ENCODE measurements at places on chromosomes 6 and 20.

DNA sequence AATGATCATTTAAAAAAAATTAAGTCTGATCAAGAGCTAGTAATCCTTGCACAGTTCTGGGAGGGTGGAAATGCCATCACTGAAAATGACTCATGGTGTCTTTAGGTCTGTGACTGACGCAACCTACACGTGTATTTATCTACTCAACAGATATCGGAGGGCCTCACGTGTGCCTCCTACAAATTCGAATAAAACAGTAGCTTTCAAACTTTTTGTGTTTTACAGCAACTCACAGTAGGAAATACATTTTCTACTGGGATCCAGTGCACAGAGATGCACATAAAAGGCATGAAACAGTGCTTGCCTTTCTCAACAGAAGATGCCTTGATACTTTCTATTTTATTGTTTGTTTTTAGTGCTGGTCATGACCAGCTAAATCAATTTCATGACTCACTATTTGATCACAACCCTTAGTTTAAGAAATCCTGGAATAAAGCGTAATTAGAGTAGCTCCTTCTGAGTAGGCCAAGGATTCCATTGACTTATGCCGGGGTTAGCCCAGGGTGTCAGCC, 210.0 kb upstream of the SNX9 start:
- no peak for DNase-seq

- no peak for DNase-seq
Measured at GRCh38 chr6:40436685-40437604, 150.2 kb downstream of the LRFN2 start.

GRCh38 chr6:107740496-107741190, 83.5 kb downstream of the SCML4 start:
- DNase-seq = no peak

- DNase-seq = no peak
Measured at GRCh38 chr20:33450867-33451266, 7.3 kb upstream of the SNTA1 start.

- DNase-seq = no peak
Measured at GRCh38 chr6:18016698-18017097, 29.3 kb upstream of the KIF13A start.

- no peak for DNase-seq
Measured at GRCh38 chr20:33490934-33491656, 1.2 kb downstream of the CBFA2T2 start.

- peak; percentile 88 for DNase-seq
Measured at GRCh38 chr6:161228921-161229591, 44.8 kb downstream of the AGPAT4 start.

GRCh38 chr6:72691249-72691648, 69.4 kb downstream of the KCNQ5 start:
- DNase-seq = peak; percentile 57

DNA sequence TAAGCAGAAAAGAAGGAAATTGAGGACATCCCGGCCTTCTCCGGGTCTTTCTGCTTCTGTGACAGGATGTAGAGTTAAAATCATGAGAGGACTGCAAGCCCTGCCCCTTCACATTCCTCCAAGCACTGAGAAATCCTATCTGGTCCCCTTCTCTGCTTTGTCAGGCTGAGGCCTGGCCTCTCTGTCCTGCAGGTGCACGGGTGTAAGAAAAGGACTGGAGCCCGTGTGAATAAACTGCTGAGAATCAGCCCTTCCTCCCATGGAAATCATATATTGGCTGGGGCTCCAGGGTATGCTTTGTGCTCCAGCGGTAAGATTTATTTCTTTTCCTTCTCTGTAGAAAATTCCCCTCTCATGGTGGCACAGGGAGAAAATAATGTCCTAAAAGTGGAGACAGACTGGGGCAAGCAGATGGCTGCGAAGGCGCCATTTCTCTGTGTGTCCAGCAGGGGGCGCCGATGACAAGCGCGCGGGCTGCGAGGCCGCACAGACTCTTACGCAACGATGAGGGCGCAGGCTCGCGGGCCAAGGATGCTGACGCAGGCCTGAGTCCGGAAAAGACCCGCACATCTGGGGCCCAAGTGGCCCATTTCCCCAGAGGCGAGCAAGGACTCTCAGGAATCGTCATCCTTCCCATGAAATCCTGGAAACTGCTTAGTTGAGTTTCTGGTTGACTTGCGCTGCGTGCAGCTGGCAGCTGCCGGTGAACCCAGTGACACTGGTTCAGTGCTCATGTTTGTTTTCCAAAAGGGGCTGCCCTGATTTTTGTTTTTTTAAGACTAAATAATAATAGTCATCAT, 258.6 kb downstream of the ADGB start:
- DNase-seq = peak; percentile 68

DNA sequence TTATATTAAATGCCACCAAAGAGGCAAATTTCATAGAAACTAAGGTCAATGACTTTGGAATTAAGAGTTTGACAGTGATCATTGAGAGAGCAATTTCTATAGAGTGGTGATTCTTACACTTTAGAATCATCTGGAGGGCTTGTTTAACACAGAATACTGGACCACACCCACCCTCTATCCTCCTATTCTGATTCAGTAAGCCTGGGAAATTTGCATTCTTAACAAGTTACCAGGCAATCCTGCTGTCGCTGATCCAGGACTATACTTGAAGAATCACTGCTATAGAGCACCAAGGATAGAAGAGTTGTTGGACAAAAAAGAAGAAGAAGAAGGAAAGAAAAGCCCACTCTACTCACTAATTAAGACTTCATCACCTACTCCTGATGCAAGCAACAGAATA, 21.3 kb upstream of the TBX18 start:
- DNase-seq = no peak

GRCh38 chr6:70489364-70489763, 76.1 kb downstream of the FAM135A start:
- DNase-seq = no peak

DNA sequence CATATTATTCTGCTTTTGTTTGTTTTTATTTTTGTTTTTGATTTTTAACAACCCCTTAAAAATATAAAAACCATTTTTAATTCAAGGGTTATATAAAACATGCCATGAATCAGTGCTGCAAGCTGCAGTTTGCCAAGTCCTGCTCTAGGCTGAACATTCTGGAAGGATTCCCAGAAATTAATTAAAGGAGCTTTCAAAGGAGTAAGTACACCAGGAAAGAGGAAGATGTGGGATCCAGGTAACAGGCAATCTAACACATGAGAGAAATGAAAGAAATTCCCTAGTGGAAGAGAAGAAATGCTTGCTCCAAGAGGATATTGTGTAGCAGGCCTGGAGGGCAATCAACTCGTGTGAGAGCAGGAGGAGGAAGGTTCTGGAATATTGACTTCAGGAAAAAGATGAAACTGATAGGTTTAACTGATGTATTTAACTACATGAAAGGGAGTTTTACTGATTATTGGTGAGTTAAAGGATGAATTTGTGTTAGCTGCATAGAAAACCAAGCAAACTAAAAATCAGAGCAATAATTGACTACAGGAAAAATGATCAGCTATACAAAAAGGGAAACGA, 146.0 kb upstream of the PHACTR1 start:
- no peak for DNase-seq

GRCh38 chr6:36241728-36242127, 28.1 kb upstream of the PNPLA1 start:
- no peak for DNase-seq

- peak; percentile 76 for DNase-seq
Measured at GRCh38 chr6:87700397-87701343, 1.4 kb downstream of the AKIRIN2 start.

DNA sequence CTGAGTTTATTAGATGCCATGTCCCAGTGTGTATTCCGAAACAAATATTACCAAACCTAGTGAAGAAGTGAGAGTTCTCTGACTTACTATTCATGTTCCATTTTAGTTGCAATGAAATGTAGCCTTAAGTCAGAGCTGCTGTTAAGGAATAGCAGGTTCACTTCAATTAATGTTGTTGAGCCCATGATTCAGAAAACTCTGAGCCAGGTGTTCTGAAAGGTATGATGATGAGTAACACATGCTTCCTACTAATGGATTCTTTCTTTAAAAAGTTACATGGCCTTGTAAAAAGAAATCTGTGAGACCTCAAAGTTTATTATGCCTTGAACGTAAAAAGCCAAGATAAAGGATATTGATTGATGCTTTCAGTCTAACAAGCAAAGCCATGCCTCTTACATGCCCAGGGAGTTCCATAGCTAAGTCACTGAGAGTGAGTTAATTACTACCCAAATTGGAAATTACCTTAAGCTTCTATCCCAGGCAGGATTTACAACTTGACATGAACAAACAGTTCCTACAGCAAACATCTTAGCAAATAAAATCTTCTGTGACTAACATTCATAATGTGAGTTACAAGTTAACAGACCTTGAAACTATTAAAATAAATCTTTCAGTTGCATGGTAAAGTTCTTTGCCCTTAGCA, 122.9 kb downstream of the AKAP7 start:
- DNase-seq = no peak

GRCh38 chr20:7171911-7172310, 404.4 kb downstream of the BMP2 start:
- no peak for DNase-seq

DNA sequence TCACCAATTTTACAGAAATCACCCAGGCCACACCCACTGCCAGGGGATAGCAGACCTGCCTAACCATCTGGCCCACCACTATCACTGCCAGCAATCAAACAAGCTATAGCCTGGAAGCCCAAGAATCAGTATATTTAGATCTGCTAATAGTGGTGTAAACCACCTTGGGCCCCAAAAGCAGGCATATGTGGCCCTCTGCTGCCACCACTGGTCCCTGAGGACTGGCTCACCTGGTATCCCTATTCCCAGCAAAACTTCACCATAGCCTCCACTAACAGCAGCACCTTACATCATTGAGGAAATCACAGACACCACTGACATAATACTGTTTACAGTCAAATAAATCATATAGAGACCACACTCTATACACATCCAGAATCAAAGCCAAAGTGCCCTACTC, 880.4 kb upstream of the MAN1A1 start:
- no peak for DNase-seq

GRCh38 chr6:93088621-93089501, 330.5 kb downstream of the EPHA7 start:
- no peak for DNase-seq

- DNase-seq = no peak
Measured at GRCh38 chr20:46592580-46593362, 42.3 kb upstream of the OCSTAMP start.

GRCh38 chr6:52551483-52552277, 25.2 kb downstream of the TRAM2 start:
- peak; percentile 95 for DNase-seq

- no peak for DNase-seq
Measured at GRCh38 chr20:10276878-10277580, 58.4 kb downstream of the SNAP25 start.

- DNase-seq = peak; percentile 71
Measured at GRCh38 chr6:4707011-4707410, 69.2 kb upstream of the CDYL start.

GRCh38 chr6:88914895-88915598, 48.4 kb downstream of the RNGTT start:
- DNase-seq = no peak

DNA sequence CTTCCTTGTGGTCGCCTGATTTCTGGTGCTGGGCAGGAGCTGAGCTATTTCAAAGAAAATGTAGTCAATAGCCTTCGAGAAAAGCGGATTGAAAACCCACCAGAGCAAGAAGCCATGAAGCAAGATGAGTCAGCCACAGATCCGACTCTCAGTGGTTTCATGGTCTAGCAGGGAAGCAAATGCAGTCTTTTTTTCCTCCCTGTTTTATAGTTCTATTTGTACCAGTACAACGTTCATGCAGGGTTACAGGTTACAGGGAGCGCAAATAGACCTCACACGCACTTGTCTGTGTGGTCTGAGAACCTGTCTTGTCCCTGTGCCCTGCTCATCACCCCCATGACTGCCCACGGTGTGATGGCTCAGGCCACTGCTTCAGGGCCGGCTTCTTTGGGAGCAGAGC, 309.8 kb upstream of the SUPT3H start:
- DNase-seq = no peak

DNA sequence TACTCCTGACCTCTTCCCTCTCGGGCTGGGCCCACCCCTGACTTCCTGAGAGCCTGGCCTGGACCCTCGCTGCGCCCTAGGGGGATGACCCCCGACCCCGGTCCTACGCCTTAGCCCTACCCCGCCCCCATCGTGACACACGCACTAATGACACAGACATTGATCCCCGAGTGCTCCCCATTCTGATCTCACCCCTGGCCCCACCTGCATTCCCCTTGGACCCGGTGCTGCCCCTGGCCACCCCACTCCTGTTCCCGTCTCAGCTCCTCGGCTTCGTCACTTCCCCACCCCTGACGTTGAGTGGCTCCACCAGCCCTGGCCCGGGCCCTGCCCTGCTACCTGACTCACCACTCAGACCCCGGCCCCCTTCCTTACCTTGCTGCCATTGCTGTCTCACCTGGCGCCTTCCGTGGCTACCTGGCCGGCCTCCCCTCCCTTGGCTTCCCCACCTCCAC, 12.1 kb downstream of the RBCK1 start:
- no peak for DNase-seq

DNA sequence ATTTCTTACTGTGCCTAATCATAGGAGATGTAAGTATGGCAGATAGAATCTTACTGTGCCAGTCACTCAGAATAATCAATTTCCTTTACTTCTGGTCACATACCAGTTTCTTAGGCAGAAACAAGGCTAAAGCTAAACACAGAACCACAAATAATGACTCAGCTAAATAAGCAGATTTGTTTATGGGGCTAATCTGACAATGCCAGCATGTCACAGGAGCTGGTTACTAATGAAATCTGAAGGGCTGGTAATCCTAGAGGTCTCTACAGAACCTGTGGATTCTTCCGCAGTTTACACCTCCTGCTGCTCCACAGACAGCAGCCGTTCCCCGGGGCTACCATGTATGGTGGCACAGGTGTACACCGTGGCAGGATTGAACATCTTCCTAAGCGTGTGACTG, 80.8 kb downstream of the LYRM4 start:
- no peak for DNase-seq

- DNase-seq = no peak
Measured at GRCh38 chr20:20371083-20371482, 3.2 kb downstream of the INSM1 start.

- no peak for DNase-seq
Measured at GRCh38 chr6:129206821-129207220, 323.9 kb downstream of the LAMA2 start.

- no peak for DNase-seq
Measured at GRCh38 chr20:52785679-52786078, 186.5 kb upstream of the TSHZ2 start.

DNA sequence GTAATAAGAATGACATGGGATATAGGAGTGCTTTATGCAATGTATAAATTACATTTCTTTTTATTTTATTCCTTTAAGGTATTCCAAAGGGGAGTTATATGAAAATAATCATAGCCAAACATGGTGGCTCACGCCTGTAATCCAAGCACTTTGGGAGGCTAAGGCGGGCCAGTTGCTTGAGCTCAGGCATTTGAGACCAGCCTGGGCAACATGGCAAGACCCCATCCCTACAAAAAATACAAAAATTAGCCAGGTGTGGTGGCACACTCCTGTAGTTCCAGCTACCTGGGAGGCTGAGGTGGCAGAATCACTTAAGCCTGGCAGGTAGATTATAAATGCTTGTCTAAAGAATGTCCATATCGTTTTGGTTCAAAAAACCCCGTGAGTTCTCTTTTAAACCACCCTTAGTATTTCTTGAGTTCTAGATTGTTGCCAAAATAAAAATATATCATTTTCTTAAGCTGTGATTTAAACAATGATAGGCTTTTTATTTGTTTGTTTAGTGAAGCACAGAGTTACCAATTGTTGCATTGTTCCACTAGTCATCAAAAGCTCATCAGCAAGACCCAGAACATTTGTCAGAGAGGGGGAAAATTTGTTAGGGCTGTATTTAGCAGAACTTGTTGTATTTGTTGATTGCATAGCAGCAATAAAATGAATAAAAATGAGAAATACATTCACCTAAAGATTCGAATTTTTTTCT, 146.2 kb downstream of the KHDC1L start:
- DNase-seq = no peak

- no peak for DNase-seq
Measured at GRCh38 chr6:75206576-75207342, 906 bp upstream of the COL12A1 start.
